ENCODE measurements at places on chromosomes 7 and 10. TPM values are rescaled to one million over a fixed set of nuclear protein-coding genes. Genes with fewer than 3 reads are reported as not detected.

DNA sequence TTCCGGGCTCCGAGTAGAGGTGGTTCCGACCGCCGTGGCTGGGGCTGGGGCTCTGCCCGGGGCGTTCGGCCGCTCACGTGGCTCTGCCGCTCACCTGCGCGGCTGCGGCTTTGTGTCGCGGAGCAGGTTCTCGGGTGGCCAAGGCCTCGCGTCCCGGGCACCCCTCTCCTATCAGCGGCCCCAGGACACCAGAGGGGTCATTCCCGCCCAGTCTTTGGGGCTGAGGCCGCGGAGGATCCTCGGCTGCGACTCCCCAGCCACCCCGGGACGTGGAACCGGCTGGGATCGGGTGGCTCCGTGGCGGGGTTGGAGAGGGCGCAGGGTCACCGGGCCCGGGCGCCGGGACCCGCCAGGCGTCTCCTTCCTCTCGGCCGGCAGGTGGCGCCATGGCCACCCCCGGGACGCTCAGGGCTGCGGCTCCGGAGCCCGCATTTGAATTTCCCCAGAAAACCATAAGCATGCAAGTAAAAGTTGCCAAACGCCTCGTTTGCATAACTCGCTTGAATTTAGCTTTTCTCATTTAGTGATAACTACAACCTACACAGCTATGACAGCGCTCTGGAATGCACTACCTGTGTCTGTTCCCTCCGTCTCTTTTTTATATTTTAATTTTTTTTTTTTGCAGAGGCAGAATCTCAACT, 1.2 kb downstream of the COL26A1 start:
- DNase-seq: peak; percentile 38

DNA sequence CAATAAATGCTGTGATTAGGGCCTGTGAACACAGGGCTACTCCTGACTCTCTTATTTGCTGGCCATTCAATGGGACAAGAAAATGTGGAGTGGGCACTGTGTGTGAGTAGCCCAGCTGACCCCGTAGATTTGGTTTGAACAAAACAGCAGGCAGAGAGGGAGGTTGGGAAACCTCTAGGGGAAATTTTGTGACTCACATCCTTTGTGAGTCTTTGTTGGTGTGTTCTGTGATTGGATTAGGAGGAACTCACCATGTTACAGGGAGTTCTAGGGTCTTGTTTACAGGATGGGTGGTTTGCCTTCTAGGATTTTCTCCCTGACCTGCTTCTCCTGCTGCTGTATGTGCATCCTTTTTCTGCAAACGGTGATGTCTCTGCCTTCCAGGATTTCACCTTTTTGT, 128.3 kb upstream of the MKI67 start:
- DNase-seq: peak; percentile 24

Gene DLX5
- not detected for total RNA-seq

Gene IDI2
- total RNA-seq: not detected

Gene TAS2R4
- 0.88 TPM for total RNA-seq
